ENCODE measurements at places on chromosomes 16 and 17.

GRCh38 chr17:17081304-17081940 is 39.2 kb downstream of the MPRIP start:
- no peak for DNase-seq

GRCh38 chr16:88723507-88723887 is 17.2 kb downstream of the CTU2 start:
- no peak for DNase-seq

GRCh38 chr17:4143563-4144421 is 795 bp downstream of the CYB5D2 start:
- DNase-seq: peak; percentile 94

GRCh38 chr17:79078476-79079190 is 4.0 kb downstream of the ENGASE start:
- DNase-seq: no peak

- DNase-seq: peak; percentile 78
Observed at GRCh38 chr16:57993438-57993837, 7.0 kb downstream of the ZNF319 start.

DNA sequence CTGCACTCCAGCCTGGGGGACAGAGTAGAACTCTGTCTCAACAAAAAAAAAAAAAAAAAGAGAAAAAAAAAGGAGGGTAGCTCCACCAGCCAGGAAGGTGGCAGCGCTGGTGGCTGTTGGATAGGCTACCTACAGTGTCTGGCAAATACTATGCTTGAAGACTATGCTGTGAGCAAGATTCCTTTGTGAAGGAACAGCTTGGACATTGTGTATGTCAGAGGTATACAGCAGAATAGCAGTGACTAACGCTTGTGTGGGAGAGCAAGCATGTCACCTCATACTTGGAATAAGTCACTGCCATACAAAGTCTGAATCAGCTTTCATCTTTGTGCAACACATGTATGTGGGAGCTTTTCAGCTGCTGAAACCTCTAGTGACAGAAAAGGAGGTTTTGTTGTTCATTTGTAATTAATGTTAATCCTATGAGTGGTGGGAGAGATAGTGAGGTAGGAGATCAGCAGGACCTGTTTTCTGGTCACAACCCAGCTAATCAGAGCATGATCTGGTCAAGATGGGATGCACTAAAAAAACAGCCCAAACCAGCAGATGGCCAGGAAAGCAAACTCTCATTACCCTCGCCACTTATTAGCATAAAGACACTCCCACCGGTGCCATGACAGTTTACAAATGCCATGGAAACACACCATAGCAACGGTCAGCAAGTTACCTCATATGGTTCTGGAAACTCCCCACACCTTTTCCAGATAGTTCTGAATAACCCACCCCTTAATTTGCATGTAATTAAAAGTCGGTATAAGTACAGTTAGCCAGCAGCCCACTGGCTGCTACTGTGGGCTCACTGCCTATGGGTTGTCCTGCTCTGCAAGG is 6.8 kb upstream of the ITGAD start:
- DNase-seq: peak; percentile 77

DNA sequence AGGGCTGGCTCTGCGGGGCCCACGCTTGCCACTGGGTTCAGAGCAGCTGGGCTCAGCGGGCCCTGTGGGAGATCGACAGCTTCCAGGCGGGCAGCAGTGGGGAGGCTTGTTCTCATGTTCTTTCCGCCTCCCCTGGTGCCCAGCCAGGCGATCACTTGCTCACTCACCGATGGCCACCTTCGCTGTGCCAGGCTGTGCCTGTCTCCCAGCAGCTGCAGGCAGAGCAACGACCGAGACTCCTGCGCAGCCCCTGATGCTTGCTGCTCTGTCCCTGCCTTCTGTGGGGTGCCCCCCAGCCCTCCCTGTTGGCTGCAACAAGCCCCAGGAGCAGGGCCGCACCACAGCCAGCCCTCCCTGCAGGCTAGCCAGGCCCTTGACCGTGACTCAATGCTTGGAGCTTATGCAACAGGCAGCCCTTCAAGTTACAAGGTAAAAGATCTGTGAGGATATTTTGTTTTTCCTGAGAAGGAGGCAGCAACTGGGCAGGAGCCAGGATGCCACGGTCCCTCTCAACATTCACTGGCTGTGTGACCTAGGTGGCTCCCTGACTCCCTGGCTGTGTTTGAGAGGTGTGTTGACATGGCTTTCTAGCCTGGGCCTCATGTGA is 9.6 kb upstream of the SPNS2 start:
- peak; percentile 63 for DNase-seq

Data from epithelial cell of esophagus (primary cell).